ENCODE measurements at places on chromosomes 11 and 22. TPM values are rescaled to one million over a fixed set of nuclear protein-coding genes. Genes with fewer than 3 reads are reported as not detected.

GRCh38 chr22:45423524-45423923, 10.0 kb downstream of the RIBC2 start:
- no peak for DNase-seq

DNA sequence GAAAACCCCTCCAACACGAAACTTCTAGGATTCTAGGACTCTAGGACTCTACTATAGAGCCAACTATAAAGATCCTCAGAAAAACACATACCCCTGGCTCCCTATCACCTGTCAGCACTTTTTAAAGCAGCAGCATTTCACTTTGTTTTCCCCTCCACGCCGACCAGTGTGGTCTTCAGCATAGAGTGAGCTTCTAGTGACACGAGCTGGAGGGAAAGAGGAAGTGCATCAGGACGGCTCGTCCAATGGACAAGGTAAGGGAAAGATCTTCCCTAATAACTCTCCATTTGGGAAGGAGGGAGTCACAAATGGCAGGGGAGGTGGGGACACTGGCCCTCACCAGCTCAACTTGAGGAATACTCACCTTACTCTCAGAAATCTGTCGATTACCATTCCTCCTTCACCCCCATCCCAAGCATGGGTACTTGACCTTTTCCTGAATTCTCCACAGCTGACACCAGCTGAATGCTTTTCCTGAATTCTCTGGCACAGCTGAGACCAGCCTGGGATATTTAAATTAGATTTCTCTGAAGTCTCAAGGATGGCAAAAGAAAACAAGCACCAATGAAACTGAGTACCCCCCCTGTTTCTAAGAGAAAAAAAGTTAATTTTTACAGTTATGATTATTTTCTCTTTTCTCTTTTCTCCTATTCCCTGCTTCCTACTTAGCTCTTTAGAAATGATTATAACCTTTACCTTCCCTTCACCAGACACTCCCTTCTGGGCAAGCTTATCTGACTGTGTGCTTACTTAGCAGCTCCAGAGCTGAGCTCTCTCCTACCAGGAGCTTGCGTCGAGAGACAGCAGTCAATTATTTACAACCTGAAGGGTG, 33.3 kb upstream of the NNMT start:
- DNase-seq = no peak

DNA sequence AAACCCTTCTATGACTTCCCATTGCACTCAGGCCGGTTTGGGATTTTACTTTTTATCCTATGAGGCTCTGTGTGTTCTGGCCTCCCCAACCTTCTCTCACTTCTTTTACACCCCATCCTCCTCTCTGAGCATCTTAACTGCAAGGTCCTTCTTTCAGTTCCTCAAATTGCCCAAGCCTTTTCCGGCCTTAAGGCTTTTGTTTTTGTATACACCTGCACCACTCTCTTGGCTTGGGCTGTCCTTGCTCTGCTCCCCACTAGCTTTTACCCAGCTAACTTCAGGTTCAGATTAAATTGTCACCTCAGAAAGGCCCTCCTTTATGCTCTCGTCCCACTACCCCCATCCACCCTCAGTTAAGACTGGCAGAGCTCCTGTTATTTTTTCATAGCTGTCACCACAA, 55.5 kb downstream of the FAM83F start:
- DNase-seq = no peak

GRCh38 chr11:75248924-75249256, 8.3 kb downstream of the TPBGL start:
- no peak for DNase-seq

DNA sequence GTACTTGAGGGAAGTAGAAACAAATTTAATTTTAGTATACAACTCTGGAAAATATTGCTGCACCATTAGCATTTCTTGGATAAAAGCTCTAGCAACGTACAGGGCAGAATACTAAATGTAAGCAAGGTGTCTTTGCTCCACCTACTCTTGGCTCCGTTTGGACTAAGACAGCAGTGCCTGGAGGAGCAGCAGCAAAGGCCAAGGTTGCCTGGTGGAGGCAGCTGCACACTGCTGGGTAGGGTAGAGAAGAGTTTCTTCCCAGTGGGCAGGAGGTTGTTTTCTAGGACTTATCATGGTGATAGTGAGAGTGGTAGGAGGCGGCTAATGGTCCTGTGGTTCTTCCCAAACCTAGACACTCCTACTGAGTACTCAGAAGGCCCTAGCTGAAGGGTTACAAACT, 2.2 kb upstream of the OR8D4 start:
- DNase-seq = no peak

- no peak for DNase-seq
Observed at GRCh38 chr22:19203834-19204233, 25.3 kb upstream of the SLC25A1 start.

DNA sequence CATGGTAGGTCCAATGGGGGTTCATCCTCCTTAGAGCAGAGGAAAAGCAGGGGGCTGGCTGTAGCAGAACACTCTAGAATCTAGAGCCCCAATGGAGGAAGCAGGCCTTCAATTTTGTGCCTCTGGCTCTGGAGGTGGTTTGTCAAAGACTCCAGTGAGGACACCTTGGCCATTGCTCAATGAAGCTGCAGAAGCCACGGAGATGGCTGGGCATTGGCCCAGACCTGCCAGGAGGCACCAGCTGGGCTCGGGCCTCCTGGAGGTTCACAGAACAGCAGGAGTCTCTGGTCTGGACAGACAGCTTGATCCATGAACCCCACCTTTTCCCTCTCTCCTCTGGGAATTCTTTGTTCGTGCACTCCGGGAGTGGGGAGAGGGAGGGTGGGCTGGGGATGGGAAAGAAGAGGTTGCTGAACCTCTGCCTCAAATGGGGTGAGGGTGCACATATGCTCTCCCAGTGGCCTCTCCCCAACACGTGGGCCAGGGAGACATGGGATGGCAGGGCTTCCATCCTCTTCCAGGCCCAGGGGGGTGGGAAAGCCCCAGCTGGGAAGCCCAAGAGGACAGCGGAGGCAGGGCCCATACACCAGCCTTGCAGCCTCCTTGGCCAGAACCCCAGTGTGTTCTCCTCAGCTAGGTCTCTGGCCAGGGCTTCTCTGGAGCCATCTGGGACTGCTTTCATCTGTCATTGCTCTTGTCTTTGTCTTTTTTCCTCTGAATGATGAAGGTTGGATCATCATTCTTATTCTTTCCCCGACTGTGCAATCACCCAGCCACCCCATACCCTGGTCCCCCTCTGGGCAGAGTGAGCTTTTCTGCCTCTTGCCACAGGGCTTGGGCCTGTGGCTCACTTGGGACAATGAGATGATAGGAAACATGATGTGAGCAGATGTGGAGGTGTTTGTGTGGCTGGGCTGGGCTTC, 1019.4 kb downstream of the BRD1 start:
- DNase-seq = no peak

- no peak for DNase-seq
Observed at GRCh38 chr11:43377389-43377788, 18.7 kb downstream of the TTC17 start.

GRCh38 chr11:86773513-86774252, 26.7 kb upstream of the PRSS23 start:
- no peak for DNase-seq

- DNase-seq = no peak
Observed at GRCh38 chr22:45640291-45640940, 31.2 kb upstream of the ATXN10 start.

DNA sequence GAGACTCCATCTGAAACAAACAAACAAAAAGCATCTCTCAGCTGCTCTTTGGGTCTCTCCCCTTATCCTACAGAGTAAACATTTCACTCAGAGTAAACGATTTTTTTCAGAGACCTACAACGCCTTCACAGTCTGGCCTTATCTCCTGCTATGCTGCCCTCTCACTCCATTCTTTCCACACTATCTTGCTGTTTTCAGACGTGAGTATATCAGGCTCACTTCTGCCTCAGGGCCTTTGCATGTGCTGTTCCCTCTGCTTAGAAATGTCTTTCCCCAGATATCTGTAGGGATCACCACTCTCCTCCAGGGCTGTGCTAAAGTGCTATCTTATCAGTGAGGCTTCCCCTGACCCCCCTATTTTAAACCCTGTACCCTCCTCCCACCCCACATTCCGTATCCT, 6.5 kb downstream of the RIBC2 start:
- DNase-seq = no peak

GRCh38 chr22:19889951-19890350, 35.3 kb upstream of the GNB1L start:
- DNase-seq = no peak

DNA sequence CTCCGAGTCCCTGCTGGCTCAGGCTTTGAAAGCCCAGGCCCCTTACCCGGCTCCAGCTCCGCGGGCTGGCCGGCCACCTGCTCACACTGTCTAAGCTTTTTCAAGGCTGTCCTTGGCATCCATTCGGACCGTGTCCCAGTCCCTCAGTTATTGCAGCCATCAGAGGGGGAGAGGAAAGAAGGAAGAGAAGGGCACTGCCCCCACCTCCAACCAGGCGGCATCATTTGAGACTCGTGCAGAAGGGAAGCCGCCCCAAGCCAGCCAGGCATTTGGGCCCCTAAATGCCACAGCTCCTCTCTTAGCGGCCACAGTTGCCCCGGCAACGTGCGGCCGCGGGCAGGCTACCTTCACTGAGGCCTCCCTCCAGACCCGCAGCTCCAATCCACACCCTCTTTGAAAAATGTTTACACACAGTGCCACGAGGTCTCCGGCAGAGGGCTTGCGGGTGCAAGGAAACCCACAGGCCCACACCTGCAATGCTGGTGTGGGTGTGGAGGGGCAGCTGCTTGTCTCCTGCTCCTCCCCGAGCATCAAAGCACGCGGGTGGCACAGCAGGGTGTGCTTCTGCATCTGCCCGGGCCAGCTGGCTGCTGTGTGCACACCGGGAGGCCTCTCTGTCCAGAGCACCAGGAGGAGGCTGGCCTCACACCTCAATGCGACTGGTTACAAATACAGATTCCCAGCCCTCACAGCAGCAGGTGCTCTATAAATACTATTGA, 124.4 kb downstream of the CTTN start:
- no peak for DNase-seq

GRCh38 chr11:125504580-125504979, 8.5 kb upstream of the FEZ1 start:
- no peak for DNase-seq

GRCh38 chr11:123838199-123838598, 32.0 kb upstream of the OR6M1 start:
- DNase-seq = no peak

- no peak for DNase-seq
Observed at GRCh38 chr11:14320020-14320419, 39.0 kb downstream of the RRAS2 start.

GRCh38 chr11:134988495-134988894, 576.5 kb upstream of the B3GAT1 start:
- no peak for DNase-seq

GRCh38 chr22:31321421-31321820, 24.7 kb downstream of the PATZ1 start:
- DNase-seq = no peak

GRCh38 chr22:24984122-24984521, 31.6 kb downstream of the KIAA1671 start:
- no peak for DNase-seq

DNA sequence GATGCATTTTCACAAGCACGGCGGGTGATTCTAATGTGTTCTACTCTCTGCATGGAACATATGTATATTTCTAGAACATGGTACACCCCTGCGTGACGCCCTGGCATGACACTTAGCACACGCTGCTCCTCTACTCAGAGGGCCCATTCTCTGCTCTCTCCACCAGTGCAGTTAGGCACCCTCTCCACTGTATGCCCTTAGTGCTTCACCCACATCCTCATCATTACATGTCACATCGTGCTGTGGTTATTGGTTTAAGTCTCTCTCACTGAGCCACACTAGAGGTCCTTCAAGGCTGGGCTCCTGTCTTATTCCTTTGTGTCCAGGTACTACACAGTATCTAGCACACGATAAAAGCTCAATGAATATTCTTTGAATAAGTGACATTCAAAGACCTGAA, 16.7 kb downstream of the TMPRSS13 start:
- no peak for DNase-seq

GRCh38 chr11:72233056-72233772, 8.6 kb downstream of the INPPL1 start:
- no peak for DNase-seq

- no peak for DNase-seq
Observed at GRCh38 chr22:17997456-17997855, 26.9 kb downstream of the MICAL3 start.

DNA sequence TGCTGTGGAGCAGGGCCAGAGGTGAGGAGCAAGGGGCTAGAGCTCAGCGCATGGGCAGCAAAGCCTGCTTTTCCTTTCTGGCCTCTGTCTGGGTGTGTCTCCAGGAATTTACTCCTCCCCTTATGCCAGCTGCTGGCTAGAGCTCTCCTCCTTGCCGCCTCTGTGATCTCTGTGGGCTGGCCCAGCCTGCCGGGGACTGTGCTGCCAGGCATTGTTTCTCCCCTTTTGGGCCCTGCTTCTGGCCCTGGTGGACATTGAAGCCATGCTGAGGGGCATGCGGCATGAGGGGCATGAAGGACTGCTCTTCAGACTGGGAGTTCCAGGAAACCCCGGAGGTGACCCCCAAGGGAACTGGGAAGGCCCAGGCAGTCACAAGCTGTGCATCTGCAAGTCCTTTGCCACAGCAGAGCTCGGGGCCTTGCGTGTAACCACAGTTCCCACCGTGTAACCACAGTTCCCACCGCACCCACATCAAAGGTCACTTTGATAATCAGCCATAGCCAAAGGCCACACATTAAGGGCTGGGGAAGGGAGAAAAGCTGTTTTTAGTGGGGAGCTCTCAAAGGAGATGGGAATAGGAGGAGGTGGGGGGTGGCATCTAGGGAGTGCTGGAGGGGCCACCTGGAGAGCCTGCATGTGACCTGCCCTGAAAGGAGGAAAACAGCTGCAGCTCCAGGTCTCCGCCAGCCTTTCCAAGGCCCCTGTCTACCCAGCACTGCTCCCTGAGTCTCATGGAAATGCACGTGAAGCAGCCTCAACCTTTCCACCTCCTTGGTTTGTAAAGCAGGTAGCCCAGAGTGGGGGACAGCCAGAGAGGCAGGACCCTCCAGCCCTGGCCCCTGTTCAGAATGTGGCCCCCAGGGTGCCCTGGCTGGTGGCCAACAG, 62.3 kb downstream of the PPFIBP2 start:
- no peak for DNase-seq

- no peak for DNase-seq
Observed at GRCh38 chr11:7904917-7905316, 26.2 kb downstream of the OR10A6 start.

- DNase-seq = no peak
Observed at GRCh38 chr11:65468874-65469333, 29.9 kb upstream of the MALAT1 start.

GRCh38 chr11:35463331-35463751, 44.0 kb upstream of the SLC1A2 start:
- no peak for DNase-seq

- DNase-seq = no peak
Observed at GRCh38 chr11:31956310-31956709, 134.6 kb upstream of the RCN1 start.

GRCh38 chr11:131138731-131139130, 222.5 kb upstream of the SNX19 start:
- no peak for DNase-seq

The FREY1 gene
- polyA plus RNA-seq = 0.43 TPM

The TSKU gene
- 18.6 TPM for polyA plus RNA-seq

The FRMD8 gene
- 8.9 TPM for polyA plus RNA-seq

The SLC22A12 gene
- polyA plus RNA-seq = not detected

The DNAJB7 gene
- 0.47 TPM for polyA plus RNA-seq

The AMOTL1 gene
- polyA plus RNA-seq = 51.7 TPM

The KLHDC7B gene
- polyA plus RNA-seq = 0.03 TPM

The PTPN5 gene
- polyA plus RNA-seq = 0.20 TPM
